ENCODE measurements at places on chromosomes 7 and 10.

GRCh38 chr7:43362652-43363034 lies 220.3 kb upstream of the STK17A start:
- peak; percentile 9 for DNase-seq

- no peak for DNase-seq
Observed at GRCh38 chr7:11591943-11592342, 240.1 kb downstream of the THSD7A start.

- no peak for DNase-seq
Observed at GRCh38 chr10:70302292-70302691, 18.5 kb upstream of the NPFFR1 start.

DNA sequence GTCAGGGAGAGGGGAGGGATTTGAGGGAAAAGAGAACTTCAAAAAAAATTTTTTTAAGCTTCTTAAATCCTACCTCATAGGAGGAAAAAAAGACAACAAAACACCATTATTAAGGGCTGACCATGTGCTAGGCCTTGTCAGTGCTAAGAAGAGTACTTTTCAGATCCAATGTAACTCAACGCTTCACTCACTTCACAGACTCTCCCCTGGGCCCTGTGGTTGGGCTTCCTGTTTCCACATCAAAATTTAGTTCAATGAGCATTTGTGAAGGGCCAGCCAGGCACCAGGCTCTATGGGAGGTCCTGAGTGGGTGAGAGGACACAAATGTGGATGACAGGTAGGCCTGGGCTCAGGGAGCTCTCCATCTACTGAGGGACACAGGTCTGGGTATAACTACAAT lies 249.8 kb downstream of the PTEN start:
- no peak for DNase-seq

GRCh38 chr7:131104596-131105293 lies 222.9 kb upstream of the MKLN1 start:
- DNase-seq: no peak

DNA sequence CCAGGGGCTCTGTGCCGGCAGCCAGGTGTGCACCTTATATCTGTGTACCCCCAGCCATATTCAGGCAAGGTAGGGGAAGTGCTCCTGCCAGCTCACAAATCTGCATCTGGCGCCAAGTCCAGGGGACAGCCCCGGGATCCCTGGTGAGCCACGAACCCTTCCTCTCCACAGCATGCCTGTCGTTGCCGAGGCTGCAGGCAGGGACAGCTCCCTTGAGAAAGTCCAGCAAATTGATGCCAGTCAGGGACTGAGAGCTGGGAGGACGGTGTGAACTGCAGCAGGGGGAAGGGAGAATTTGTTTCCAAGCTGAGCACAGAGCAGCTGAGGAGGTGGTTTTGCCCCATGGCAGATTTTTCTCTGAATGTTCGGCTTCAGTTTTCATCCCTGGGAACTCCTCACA lies 919 bp downstream of the PLA2G12B start:
- no peak for DNase-seq

- DNase-seq: no peak
Observed at GRCh38 chr10:27564880-27565279, 60.8 kb downstream of the RAB18 start.

GRCh38 chr7:132377015-132377414 lies 199.3 kb downstream of the PLXNA4 start:
- no peak for DNase-seq

DNA sequence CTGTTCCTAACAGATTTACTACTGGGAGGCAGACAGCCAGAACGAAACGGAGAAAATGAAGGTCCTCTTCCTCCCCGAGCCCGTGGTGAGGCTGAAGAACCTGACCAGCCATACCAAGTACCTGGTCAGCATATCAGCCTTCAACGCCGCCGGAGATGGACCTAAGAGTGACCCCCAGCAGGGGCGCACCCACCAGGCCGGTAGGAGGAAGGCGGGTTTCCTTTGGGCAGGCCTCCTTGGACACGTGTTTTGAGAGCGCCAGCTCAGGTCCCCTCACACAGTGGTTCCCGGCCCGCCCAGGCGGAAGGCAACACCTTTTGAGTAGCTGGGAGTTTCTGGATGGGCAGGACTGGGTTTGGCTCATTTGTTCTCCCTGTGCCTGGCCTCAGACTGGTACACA lies 474.0 kb upstream of the FOXK1 start:
- no peak for DNase-seq

DNA sequence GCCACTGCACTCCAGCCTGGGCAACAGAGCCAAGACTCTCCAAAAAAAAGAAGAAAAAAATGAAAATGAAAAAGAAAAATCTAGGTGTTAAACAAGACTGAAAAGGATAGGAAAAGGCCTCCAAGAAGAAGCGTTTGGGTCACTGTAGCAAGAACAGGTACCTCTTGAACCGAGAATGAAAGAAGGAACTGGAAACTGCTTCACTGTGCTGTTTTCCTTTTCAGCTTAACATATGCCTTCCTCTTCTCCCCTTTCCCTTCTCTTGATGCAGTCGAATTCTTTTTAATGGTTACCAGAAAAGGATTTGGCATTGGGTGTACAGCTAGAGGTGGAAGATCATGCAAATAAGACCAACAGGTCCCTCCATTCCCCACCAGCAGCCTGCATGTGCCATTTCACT lies 28.1 kb downstream of the LRRC4 start:
- DNase-seq: no peak

Measured in NCI-H2081 (cell line).